Cardiac septum (tissue), 1 donor: ENCODE measurements at places on chromosomes 1 and 21. TPM values are rescaled to one million over a fixed set of nuclear protein-coding genes. Genes with fewer than 3 reads are reported as not detected.

The YY1AP1 gene
- 66.3 TPM for total RNA-seq

The GNAT2 gene
- not detected for total RNA-seq

The VANGL2 gene
- 1.4 TPM for total RNA-seq

The B4GALT3 gene
- total RNA-seq = 22.2 TPM

The PIGV gene
- total RNA-seq = 3.9 TPM

The KRTAP22-1 gene
- total RNA-seq = not detected

The RGS13 gene
- 0.27 TPM for total RNA-seq

The SPOCD1 gene
- 0.19 TPM for total RNA-seq

The JMJD4 gene
- total RNA-seq = 10.7 TPM

DNA sequence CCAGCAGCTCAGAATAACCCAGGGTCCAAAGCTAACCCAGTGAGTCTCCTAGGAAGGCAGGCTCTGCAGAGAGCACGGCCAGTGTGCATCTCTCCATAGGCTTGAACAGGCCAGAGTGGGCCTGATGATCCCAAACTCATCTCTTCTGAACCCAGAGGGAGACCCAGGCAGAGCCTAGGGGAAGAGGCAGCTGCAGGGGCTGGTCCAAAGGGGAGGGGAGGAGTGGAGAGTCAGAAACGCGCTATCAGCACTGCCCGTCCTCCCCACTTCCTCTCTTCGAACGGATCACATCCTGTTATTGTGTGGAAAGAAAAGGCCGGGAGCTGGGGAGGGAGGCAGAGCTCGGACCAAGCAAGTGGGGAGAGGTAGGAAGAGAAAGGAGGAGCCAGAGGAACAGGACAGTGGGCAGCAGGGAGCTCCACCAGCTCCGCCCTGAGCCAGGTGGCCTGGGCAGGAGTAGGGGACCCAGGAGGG is 20.2 kb downstream of the TAL1 start:
- no peak for DNase-seq

- no peak for DNase-seq
Observed at GRCh38 chr1:232046451-232047306, 420.1 kb downstream of the DISC1 start.

- no peak for DNase-seq
Observed at GRCh38 chr1:231553320-231553719, 24.9 kb downstream of the TSNAX start.

DNA sequence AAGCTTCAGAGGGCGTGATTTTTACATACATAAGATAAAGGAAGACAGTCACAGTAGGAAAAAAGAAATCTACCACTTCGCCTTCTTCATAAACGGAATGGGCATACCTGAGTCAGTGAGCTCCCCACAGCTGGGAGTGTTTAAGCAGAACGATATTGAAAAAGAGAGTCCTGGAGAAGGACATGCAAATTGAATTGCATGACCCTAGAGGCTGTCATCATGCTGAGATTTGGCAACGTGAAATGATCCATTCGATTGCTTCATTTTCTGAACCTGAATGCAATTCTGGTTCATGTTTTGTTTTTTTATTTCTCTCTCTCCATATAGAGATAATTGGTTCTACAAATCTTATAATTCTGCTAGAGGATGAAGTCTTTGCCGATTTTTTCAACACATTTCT is 3.7 kb downstream of the RGSL1 start:
- no peak for DNase-seq

- no peak for DNase-seq
Observed at GRCh38 chr1:230706020-230706699, 7.8 kb downstream of the AGT start.

DNA sequence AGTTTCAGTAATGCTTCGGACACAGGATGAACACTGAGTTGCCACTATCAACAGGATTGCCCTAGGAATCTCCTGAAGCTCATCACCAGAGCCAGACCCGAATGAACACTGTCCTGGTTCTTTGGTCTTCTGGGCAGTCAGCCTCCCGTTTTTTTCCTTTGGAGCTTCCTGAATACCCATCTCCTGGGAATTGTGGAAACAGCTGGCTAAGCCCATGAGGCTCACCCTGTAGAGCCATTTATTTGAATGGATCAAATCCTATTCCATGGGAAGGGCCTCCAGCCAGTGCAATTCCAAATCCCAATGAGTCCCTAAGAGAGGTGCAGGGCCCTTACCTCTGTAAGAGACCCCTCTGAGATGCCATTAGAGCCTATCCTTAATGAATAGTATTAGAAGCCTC is 5.9 kb downstream of the RCSD1 start:
- no peak for DNase-seq

- no peak for DNase-seq
Observed at GRCh38 chr21:45335151-45335760, 47.6 kb upstream of the POFUT2 start.

DNA sequence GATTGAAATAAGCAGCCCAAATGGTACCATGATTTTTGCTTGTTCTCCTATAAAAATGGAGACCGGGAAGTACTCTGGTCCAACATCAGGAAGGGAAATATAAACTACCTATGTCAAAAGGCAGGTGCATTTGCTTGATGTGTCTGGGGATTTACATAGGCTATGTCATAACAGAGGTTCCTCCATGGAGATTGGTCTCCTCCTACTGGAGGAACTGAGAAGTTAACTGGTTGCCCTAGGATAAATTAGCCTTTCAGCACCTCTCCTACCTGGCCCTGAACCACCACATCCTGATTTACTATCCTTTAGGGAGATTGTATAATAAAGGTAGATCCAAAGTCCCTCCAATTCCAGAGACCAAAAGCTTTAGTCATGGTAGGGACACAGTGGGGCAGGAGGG is 1109.3 kb upstream of the B3GALT2 start:
- no peak for DNase-seq

DNA sequence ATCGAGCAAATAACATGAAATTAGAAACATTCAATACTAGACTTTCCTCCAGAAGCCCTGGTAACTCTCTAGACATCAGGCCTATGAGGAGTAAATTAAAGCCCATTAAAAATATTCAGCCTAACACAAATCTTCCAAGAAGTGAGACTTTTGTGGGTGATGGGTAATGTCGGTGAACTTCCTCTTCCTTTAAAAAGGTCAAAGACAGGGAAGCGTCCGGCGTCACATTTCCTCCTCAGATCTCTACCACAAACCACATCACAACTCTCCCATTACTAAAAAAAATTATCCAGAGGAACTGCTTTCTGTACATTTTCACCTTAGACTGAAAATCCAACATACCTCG is 1.4 kb downstream of the EIF4G3 start:
- peak; percentile 83 for DNase-seq

DNA sequence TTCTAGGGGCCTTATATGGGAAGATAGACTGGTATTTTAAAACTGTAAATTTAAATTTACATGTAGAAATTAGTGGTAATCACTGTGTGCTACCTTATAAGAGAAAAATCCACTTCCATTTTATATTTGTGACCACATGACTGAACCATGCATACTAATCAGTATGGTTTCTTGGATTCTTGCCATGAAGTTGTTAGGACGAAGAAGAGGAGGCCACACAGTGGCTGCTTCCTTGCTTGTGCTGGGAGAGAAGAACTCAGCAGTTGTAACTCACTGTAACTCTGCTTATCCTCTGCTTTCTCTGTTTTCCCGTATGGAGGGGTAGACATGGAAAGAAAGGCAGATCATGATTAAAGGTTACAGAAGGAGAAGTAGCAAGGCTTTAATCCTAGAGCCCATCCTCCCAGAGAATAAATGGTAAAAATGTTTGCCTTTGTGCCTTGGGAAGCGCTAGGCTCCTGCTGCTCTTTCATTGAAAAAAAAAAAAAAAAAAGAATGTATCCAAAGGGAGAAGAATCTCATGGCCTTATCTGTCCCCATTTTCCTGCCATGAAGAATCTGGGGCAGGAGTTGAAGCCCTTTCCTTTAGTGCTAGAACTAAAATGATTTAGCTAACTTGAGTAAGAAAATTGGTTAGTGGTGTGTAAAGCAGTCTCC is 32.4 kb downstream of the KCTD3 start:
- DNase-seq = no peak

DNA sequence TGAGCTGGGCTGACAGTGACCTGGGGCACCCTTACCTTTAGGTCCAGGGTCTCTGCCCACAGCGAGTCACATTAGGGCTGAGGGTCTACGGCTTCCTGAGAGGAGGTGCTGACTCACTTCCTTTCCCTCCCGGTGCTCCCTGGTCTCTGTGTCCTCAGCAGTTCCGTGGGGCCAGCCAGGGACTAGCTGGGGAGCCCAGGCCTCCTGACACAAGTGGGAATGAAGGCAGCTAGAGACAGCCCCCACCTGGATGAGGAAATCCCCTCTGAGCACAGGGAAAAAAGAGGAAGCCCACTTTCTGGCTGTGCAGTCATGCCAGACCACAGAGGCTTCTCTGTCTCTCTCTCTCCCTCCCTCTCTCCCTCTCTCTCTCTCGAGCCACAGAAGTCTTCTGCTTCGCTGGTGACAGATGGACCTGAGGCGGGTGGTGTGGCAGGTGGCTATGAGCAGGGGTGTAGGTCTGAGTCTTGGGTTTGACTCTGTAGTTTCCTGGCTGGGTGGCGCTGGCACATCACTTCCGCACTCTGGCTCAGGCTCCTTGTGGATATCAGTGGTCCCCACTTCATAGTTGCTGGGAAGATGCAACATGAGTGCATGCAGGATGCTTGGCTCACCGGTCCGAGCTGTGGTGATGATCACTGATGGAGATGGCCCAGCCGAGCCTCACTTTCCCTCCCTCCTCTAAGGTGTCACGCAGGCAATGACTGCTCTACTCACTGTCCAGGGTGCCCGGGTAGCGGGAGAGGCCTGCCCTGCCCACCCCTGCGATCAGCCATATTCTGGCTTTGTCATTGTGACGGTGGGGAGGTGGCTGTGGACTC is 3.5 kb downstream of the SLC66A1 start:
- DNase-seq = no peak

GRCh38 chr1:8016210-8016894 is 9.8 kb downstream of the ERRFI1 start:
- no peak for DNase-seq

DNA sequence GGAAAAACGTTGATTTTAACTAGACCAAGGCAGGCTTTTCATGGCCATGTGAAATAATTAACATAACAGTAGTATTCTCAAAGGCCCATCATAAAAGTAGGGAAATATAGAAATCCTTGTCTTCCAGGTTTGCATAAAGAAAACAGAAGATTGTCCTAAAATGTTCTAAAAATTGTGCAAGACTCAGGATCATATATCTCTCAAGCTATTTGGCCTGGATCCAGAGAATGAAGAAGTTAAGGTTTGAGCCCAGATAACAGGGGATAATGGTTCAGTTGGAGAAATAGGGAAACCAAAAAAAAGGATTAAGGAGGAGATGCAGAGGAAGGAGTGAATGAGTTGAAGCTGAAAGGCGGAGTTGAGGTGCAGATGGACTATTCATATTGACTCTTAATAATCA is 555.5 kb upstream of the NR5A2 start:
- DNase-seq = no peak

- no peak for DNase-seq
Observed at GRCh38 chr1:209257454-209257853, 326.1 kb upstream of the CAMK1G start.

DNA sequence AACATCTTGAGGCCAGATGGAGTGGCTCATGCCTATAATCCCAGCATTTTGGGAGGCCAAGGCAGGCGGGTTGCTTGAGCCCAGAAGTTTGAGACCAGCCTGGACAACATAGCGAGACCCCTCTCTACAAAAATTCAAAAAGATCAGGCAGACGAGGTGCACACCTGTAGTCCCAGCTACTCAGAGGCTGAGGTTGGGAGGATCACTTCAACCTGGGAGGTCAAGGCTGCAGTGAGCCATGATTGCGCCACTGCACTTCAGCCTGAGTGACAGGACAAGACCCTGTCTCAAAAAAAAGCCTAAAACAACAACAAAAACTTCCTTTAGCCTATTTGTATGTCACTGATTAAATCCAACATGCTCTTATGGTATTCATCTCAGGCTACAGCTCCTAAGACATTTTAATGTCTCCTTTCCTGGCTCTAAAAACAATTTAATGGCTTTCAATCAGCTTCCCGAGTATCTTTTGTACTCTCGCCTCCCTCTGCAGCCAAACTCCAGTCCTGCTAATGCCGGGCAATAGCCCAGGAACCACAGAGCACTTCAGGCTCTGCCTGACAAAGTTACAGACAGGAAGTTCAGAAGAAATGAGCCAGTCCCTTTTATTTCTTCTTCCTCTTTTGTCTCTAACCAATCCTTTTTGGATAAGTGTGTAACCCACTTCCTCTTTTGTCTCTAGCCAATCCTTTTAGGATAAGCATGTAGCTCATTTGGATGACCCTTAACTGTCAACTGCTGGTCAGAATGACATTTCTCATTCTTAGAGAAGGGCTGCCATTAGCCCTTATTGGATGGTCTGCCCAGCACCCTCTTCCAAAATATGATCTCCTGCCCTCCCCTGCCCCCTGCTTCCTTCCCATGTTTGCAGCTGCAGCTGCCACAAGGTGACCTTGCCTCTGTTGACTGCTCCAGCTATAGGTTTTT is 6.6 kb upstream of the DOP1B start:
- DNase-seq = peak; percentile 44

DNA sequence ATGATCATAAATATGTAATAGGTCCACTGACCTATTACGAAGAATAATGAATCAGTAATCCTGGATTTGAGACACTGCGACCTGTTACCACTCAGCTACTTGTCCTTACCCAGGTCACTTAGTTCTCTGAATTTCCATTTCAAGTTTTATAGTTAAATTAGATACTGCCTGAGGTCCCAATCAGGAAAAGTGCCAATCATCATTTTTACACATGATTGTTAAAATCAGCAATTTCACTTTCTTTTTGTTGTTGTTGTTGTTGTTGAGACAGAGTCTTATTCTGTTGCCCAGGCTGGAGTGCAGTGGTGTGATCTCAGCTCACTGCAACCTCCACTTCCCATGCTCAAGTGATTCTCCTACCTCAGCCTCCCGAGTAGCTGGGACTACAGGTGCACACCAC is 22.8 kb upstream of the LYPLAL1 start:
- DNase-seq = no peak

- peak; percentile 24 for DNase-seq
Observed at GRCh38 chr1:162361349-162361748, 15.3 kb downstream of the SPATA46 start.

- no peak for DNase-seq
Observed at GRCh38 chr21:14405225-14405624, 22.3 kb upstream of the HSPA13 start.

- no peak for DNase-seq
Observed at GRCh38 chr1:107450899-107451664, 310.2 kb downstream of the NTNG1 start.

DNA sequence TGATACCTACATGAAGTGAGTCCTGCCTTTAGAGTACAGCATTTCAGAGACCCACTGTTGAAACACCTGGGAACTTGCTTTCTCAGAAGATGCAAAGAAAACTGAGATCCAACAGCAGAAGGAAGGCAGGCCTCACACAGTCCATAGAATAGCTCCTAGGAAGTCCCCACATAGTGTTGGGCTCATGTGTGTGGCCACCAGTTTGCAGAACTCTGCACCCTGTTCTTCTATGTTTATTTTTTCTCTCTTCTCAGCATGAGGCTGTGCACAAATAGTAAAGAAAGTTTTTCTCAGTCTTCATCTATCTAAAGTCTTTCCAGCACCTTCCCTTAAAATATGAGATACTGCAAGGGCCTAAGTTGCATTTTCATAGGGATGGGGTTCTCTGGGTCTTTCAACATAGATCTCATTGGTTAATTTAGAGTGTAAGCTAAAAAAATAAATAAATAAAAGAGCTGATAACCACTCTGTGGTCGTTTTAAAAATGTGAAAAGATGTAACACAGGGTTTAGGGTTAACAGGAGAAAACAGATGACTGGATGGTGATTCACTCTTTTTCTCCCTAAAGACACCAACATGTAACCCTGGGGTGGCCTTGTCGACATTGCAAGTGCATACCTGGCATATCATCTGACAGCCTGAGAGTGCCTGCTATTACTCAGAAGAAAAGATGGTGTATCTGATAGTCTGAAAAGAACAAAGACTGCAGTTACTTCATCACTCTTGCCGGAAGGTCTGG is 94.6 kb downstream of the ZC3H11B start:
- no peak for DNase-seq

GRCh38 chr21:14076143-14076806 is 134.5 kb downstream of the LIPI start:
- no peak for DNase-seq
